Occipital lobe (tissue), 3 donors: ENCODE measurements at places on chromosomes 3 and 15. TPM values are rescaled to one million over a fixed set of nuclear protein-coding genes. Genes with fewer than 3 reads are reported as not detected.

CCR3 gene
- total RNA-seq, result not detected

DNA sequence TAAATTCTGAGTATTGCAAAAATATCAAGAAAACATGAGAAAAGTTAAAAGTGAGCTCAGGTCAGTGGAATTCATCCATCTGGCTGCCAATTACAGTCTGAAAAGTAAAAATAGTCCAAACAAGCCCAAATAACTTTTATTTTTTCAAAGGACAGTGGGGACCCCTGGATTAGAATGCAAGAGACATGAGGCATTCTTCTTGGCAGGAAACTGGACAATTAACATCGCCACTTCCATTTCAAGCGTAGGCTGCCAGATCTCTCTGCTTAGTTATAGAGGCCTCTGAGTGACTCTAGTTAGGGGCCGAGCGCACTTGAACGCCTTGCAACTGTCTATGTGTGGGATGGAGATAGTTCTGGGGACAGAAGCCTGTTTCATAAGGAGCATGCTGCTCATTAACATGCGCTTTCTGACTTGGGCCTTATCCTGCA lies 189.1 kb downstream of the GHSR start:
- no peak for DNase-seq

DNA sequence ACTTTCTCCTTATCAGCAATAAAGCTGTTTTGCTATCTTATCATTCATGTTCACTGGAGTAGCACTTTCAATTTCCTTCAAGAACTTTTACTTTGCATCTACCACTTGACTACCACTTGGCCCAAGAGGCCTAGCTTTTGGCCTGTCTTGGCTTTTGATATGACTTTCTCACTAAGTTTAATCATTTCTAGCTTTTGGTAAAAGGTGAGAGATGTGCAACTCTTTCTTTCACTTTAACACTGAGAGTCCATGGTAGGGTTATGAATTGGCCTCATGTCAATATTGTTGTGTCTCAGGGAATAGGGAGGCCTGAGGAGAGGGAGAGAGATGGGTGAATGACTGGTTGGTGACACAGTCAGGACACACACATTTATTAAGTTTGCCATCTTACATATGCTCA lies 31.0 kb upstream of the FAM3D start:
- no peak for DNase-seq

DNA sequence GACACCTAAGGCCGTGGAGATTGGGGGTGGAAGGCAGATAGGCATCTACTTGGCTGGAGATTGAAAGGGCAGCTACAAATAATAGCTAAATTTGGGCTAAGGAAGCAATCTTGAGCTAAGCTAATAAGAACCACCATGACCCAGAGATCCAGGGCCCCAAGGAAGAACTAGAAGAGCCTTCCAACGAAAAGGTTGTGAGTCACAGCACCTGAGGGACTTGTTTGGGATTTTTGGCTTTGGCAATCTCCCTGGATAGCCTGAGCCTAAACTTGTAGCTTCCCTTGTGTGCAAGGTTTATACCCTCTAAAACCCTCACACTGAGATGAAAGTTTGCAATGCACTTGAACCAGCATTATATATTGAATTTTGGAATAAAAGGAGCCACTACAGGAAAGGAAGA lies 364.0 kb upstream of the IL12A start:
- no peak for DNase-seq

SNTN gene
- not detected for total RNA-seq

GRCh38 chr3:85228966-85229365 lies 270.2 kb downstream of the CADM2 start:
- no peak for DNase-seq

GRCh38 chr15:85463276-85463892 lies 83.0 kb downstream of the AKAP13 start:
- DNase-seq, result no peak
